ENCODE measurements at places on chromosomes 3 and 15. TPM values are rescaled to one million over a fixed set of nuclear protein-coding genes. Genes with fewer than 3 reads are reported as not detected.

Gene RHOV
- 0.53 TPM for total RNA-seq

Gene SPTBN5
- total RNA-seq: 0.16 TPM

Gene CAPN7
- 22.9 TPM for total RNA-seq

Gene DGKG
- total RNA-seq: 0.27 TPM

Data from activated T-cell treated with anti-CD3 and anti-CD28 coated beads, Interleukin-2, amount 50 U/mL, for 4 hours (primary cell).